ENCODE measurements at places on chromosomes 5 and 9. TPM values are rescaled to one million over a fixed set of nuclear protein-coding genes. Genes with fewer than 3 reads are reported as not detected.

The DOLPP1 gene
- total RNA-seq = 23.6 TPM

The SLC45A2 gene
- total RNA-seq = 0.14 TPM

The DNAI1 gene
- total RNA-seq = not detected

The PCSK1 gene
- total RNA-seq = not detected

The OXCT1 gene
- 69.1 TPM for total RNA-seq

The FAXDC2 gene
- 0.14 TPM for total RNA-seq

The SELENOP gene
- total RNA-seq = not detected

The OLFM1 gene
- total RNA-seq = not detected

The PDE6A gene
- total RNA-seq = not detected

The DMRTA1 gene
- total RNA-seq = not detected

The PCDHA9 gene
- not detected for total RNA-seq

The CAMK4 gene
- 106 TPM for total RNA-seq

The GARIN3 gene
- not detected for total RNA-seq

The OMD gene
- total RNA-seq = not detected

The ARID3C gene
- 0.14 TPM for total RNA-seq

The PCDHB4 gene
- total RNA-seq = not detected

The RNF183 gene
- total RNA-seq = not detected

The FOXD1 gene
- total RNA-seq = 0.07 TPM

The PCDH12 gene
- total RNA-seq = 1.9 TPM

The PCDHB8 gene
- total RNA-seq = not detected

The QRFP gene
- not detected for total RNA-seq

The TJP2 gene
- 31.9 TPM for total RNA-seq

The DOLK gene
- 10.2 TPM for total RNA-seq

The SLC34A1 gene
- 0.11 TPM for total RNA-seq

The NR2F1 gene
- not detected for total RNA-seq

The NTNG2 gene
- total RNA-seq = 5.2 TPM

The SLC6A7 gene
- not detected for total RNA-seq

The TXNDC8 gene
- total RNA-seq = not detected

The PHF24 gene
- total RNA-seq = not detected

The CBY3 gene
- total RNA-seq = 0.32 TPM

The OR1L4 gene
- total RNA-seq = not detected

The DNM1 gene
- 0.32 TPM for total RNA-seq

The BTNL8 gene
- total RNA-seq = not detected

The TLX3 gene
- total RNA-seq = not detected

The FCN2 gene
- total RNA-seq = not detected

The C8G gene
- 2.3 TPM for total RNA-seq

The UGT3A2 gene
- total RNA-seq = 0.18 TPM
